ENCODE measurements at places on chromosomes 3 and 15.
A peak's percentile ranks its signal among the peaks of the same experiment; 100 is the strongest.

DNA sequence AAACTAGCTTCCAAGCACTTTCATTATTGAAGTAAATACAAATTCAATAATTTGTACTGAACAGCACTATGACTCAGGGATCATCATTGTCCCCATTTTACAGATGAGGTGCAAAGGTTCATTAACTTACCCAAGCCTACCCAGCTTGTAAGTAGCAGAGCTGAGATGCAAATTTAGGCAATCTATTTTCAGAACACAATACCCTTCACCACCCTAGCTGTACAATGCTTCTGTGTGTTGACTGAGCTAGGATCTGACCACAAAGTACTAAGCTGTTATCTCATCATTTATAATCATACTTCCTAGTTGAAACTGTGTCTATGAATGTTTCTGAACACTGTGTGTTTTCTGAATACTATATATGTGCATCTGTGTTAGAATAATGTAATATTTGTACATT is 3.2 kb upstream of the ILDR1 start:
- DNase-seq = no peak

DNA sequence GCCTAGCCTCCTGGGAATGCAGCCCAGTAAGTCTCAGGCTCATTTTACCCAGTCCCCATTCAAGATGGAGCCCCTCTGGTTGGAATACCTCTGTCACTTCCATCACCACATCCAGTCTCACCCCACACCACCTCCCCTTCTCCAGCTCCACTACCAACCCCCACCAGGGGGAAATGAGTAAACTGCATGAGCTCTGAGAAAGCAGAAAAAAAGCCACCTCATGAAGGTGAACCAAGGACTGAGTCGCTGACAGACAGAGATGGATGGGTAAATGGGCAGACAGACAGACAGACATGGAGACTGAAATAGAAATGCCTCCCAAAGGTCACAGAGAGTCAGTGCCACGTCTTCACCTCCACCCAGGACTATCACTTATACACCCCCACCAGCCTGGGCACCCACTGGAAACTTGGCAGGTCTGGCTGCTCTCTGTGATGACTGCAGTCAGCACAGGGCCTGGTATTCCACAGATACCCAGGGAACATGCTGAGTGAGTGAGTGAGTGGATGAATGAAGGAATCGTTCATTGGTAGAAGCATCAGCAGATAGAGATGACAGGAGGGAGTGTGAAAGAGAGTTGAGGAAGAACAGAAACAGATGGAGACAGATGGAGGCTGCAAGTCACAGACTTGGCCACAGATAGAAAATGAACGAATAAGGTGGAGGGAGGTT is 4.9 kb upstream of the LOXL1 start:
- DNase-seq = no peak

- DNase-seq = no peak
These were observed 95.0 kb upstream of the ICE2 start for GRCh38 chr15:60573936-60574335.

DNA sequence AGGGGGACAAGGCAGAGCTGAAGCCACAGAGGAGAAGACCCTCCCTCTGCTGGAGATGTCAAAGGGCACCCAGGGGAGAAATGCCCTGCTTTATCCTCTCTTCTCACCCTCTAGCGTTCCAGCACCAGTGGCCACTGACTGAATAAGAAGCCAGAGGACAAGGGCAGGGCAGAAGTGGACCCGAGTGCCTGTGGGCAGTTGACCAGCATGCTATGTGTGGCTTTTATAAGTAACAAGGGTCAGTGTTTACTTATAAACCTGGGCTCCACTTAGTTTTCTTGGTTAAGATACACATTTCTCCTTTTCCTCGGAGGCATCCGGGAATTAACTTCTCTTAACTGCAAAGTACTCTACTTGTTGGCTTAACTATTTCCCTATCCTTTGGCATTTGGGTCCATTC is 13.3 kb upstream of the HDAC11 start:
- no peak for DNase-seq

GRCh38 chr3:116614795-116615362 is 94.7 kb upstream of the TUSC7 start:
- DNase-seq = no peak

DNA sequence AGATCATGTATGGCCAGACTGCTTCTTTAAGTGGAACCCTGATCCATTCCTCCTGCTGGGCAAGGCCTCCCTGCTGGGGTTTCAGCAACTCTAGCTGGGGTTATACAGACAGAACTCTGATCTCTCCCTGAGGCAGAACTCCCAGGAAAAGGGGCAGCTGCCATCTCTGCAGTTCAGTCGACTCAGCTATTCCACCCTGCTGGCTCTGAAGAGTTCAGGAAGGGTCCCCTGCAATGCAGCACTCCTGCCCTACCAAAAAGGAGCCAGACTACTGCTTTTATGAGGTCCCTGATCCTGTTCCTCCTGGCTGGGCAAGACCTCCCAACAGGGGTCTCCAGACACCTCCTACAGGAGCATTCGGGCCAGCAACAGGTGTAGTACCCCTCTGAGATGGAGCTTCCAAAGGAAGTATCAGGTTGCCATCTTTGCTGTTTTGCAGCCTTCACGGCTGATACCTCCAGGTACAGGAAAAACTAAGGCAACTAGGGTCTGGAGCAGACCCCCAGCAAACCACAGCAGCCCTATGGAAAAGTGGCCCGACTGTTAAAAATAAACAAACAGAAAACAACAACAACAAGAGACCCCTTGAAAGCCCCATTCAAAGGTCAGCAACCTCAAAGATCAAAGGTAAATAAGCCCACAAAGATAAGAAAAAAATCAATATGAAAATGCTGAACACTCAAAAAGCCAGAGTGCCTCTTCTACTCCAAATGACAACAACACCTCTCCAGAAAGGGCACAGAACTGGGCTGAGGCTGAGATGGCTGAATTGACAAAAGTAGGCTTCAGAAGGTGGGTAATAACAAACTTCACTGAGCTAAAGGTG is 14.2 kb upstream of the CP start:
- no peak for DNase-seq

DNA sequence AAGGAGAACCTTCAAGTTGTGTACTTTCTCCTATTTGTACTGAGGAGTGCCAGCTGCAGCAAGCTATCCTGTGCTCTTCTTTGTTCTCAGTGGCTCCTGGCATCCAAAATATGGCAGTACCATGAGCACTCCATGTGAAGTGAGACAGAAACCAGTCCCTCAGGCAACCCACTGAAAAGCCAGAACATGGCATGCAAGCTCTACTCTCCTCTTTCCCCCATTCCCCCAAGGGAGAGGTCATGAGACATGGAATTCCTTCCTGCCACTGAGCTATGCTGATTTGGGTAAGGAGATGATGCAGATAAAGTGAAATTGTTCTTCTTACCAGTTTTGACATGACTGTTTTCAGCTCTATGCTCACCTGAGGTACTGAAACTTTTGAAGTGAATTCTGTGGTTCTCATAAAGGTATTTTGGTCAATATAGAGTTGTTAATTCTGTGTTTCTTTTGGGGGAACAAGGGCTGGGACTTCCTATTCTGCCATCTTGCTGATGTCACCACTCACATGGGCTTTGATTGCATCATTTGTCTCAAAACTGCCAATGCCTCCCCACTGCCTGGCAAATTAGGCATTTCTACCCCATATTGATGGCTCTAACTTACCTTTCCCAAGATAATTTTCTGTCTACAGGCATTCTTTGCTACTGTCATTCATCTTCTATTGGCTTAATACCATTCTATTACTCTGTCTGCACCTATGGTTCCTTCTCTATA is 22.8 kb upstream of the CEP152 start:
- DNase-seq = no peak

DNA sequence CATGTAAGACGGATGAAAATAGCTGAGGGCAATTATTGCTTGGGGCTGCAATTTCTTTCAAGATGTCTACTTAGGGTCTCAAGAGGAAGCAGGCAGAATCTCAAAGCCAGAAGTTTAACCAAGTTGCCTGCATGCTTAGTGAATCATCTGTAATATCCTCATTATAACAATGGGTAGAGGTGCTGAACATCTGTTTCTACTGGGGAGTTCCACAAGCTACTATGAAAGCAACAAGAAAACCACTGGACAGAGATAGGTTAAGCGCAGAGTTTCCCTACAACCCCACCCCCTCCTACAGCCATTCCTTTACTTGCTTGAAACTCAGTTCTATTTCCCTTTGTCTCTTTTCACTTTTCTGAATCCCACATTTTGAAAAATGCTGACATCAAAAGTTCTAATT is 759.4 kb upstream of the GBE1 start:
- no peak for DNase-seq

DNA sequence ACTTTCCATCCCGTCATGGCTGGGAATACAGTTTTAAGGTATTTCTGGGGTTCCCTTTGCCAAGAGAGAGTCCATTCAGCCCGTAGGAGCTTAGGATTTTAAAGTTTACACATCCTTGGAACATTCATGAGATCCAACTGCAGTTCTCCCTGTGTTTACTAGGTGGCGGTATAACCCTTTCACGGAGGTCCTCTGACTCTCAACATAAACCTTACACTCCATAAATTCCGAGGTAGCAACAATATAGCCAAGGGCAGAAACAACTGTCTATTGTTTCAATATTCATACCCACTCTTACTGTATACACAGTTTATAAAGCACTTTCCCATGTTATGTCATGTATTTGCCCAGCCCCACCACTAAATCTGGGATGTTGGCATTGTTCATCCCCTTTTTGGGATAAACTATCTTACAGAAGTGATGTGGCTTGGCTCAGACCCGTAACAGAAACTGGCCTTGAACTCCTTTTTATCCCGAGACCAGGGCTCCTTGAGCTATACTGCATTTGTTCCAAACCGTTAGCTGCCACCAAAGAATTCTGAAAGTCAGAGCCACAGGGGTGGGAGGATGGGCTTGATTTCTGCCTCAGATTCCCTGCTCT is 69.2 kb upstream of the COL6A5 start:
- peak; percentile 51 for DNase-seq

GRCh38 chr3:66075281-66075680 is 36.6 kb upstream of the MAGI1 start:
- DNase-seq = no peak

- DNase-seq = no peak
These were observed 42.8 kb downstream of the SEMA3G start for GRCh38 chr3:52402101-52402521.

DNA sequence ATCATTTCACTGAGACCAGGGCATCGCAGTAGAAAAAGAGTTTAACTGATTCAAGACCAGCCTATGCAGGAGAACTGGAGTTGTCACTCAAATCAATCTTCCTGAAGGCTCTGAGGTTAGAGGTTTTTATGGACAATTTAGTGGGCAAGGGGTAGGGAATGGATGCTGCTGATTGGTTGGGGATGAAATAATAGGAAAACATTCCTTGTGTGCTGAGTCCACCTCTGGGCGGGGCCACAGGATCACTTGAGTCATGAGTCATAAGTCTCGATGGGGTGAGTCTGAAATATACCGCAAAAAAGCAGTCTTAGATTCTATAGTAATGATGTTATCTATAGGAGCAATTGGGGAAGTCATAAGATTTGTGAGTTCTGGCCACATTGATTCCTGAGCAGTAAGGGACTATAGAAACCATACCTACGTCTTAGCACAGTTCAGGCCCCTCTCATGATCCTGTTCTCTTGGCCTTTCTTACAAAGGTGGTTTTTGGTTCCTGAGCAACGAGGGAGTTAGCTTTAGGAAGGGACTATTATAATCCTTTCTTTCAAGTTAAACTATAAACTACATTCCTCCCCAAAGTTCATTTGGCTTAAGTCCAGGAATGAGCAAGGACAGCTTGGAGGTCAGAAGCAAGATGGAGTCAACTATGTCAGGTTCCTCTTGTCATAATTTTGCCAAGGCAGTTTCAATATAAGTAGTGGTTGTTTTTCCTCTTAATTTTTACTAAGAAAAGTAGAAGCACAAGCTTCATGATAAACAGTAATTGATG is 2.7 kb upstream of the OPA1 start:
- peak; percentile 55 for DNase-seq

DNA sequence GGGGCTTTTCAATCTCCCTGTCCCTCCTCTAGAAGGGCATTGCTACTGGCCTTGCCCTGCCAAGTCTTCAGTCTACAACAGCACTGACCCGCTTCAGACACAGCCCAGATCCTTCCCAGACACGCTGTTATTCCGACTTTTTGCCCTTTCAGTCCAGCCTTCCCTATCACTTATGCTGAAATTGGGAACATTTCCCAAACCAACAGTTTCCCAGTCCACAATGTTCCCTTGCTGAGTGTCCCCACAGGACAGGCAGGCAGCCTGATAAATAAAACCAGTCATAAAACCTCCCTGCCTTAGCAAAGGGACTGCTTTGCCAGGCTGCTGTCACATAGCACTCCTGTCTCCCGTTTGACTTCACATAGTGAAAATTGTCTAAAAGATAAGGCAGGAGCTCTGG is 43.5 kb downstream of the GOLGA6L2 start:
- DNase-seq = no peak

DNA sequence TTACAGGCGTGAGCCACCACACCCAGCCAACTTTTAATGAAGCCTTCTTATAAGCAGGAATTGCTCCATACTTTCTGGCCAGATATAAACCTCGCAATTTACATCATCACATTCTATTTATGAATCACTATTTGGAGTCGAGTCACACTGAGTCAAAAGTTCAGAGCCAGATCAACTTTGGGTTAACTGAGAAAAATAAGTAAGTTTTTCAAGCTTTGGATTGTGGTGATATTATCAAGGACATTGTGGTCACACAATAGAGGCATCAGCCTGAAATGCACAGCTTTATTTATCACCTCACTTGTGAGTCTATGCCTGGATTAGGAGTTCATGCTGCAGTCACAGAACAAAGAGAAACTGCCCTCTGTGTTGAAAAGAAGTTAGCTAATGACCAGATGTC is 1163.5 kb downstream of the ROBO1 start:
- no peak for DNase-seq

DNA sequence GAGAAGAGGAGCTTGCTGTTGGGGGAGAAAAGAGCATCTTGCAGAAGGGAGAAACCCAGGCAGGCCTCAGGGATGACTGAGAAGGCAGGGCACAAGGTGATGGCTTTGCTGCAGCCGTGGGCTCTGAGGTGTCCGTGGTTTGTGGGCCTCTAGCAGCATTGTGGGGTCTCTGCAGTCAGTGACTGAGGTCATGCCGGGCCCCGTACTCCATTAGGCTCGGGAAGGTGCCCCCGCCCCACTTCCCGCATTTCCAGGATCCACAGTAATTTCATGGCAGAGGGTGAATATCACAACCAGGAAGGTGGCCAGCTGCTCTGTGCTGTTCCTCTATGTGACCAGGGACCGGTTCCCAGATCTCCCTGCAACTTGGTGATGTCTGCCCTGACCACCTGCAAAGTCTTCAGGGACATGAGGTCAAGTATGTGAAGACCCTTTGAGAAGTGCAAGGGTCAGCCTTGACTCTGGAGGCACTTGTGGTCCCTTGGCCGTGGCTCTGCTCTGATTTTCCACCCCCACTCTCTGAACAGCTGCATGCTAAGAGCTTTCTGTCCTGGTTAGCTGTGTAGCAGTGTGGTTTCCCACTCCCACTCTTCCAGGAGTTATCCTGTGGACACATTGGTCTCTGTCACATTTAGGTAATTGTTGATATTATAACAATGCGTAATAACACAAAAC is 3.6 kb downstream of the KLF13 start:
- no peak for DNase-seq

GRCh38 chr3:47082519-47082918 is 81.4 kb downstream of the SETD2 start:
- peak; percentile 30 for DNase-seq

GRCh38 chr3:183129243-183129642 is 29.9 kb upstream of the MCCC1 start:
- no peak for DNase-seq
